ENCODE measurements at places on chromosomes 2 and 18.

GRCh38 chr2:240569523-240569997, 1.3 kb downstream of the RNPEPL1 start:
- no peak for DNase-seq

- no peak for DNase-seq
These were observed 271.1 kb downstream of the PRKCE start for GRCh38 chr2:45922577-45922988.

- DNase-seq: no peak
These were observed 305.7 kb downstream of the AGPS start for GRCh38 chr2:177698281-177698680.

GRCh38 chr18:22277758-22278157, 108.4 kb downstream of the GATA6 start:
- DNase-seq: no peak

All from kidney glomerular epithelial cell (primary cell).